Articular chondrocyte of knee joint (primary cell): ENCODE measurements at places on chromosomes 2 and 18. TPM values are rescaled to one million over a fixed set of nuclear protein-coding genes. Genes with fewer than 3 reads are reported as not detected.

ASTL gene
- total RNA-seq, result not detected in 2 replicates

ELMOD3 gene
- total RNA-seq, result 14.5 and 20.4 TPM in 2 replicates

SLC19A3 gene
- total RNA-seq, result 9.3 and 9.9 TPM in 2 replicates

PJVK gene
- 1.1 and 2.2 TPM in 2 replicates for total RNA-seq
